Natural killer cell treated with Interleukin-12 subunit alpha and Interleukin-12 subunit beta and Interleukin-15 and Interleukin-18, amount 100 ng/mL, for 72 hours (primary cell): ENCODE measurements at places on chromosomes 5 and 9.

DNA sequence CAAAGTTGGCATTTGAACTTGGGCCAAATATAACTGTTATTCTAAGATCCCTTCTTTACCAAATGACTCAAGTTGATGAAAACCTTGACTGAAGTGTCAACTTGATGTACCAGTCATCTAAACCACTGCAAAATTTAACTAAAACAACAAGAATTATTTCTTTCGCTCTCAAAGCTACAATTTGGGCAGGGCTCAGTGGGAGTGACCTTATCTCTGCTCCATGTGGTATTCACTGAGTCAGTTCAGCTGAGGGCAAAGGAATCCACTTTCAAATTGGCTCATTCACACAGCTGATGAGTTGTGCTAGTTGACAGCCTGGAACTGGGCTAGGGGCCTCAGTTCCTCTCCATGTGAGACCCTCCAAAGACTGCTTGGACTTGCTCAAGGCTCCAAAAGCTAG, 166.3 kb downstream of the RORB start:
- no peak for DNase-seq

DNA sequence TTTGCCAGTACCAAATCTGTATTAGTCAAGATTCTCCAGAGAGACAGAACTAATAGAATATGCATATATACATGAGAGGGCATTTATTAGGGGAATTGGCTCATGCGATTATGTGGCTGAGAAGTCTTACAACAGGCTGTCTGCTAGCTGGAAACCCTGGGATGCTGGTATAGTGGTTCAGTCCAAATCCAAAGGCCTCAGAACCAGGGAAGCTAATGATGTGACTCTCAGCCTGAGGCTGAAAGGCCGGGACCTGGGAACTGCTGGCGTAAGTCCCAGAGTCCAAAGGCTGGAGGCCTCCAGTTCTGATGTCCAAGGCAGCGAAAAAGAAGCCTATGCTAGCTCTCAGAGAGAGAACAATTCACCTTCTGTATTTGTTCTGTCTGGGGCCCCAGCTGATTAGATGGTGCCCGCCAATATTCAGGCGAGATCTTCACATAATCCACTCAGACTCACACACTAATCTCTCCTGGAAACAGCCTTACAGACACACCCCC, 84.1 kb downstream of the KIAA1958 start:
- no peak for DNase-seq

DNA sequence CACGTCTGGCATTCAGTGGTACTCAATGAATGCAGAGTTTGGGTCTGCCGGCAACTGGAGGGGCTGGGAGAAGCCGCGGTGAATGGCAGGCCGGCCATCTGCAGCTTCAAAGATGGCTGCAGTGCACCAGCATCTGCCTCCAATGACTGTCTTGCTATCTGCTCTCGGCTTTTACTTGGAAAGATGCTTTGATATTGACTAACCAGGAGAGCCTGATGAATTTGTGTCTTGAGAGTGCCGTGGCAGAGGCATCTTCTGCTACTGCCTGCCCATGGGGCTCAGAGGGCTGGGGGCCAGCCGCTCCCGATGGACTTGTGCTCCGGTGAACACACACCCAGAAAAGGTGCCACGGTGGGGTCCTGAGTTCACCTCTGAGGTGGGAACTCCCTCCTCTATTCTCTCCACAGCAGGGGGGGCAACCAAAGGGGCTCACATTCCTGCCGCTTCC, 164.5 kb downstream of the COL23A1 start:
- DNase-seq = no peak

DNA sequence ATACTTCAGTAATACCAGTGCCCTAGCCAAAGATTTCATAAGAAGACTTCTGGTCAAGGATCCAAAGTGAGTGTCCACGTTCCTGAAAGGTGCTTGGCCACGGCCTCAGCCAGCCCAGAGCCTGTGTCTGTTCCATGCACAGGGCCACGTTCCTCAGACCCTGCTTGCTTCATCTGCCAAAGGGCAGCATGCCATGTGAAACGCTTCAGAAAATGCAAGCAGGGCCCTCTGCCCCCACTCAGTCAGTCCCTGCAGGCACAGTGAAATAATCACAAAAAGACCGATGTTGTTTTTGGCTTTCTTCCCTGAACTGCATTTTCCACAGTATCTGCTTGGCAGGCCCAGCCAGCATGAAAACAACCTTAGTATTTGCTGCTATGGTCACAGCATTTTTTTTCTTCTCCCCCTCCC, 85.5 kb upstream of the CTSL start:
- no peak for DNase-seq

GRCh38 chr9:107018861-107019545, 156.0 kb downstream of the ZNF462 start:
- DNase-seq = no peak

DNA sequence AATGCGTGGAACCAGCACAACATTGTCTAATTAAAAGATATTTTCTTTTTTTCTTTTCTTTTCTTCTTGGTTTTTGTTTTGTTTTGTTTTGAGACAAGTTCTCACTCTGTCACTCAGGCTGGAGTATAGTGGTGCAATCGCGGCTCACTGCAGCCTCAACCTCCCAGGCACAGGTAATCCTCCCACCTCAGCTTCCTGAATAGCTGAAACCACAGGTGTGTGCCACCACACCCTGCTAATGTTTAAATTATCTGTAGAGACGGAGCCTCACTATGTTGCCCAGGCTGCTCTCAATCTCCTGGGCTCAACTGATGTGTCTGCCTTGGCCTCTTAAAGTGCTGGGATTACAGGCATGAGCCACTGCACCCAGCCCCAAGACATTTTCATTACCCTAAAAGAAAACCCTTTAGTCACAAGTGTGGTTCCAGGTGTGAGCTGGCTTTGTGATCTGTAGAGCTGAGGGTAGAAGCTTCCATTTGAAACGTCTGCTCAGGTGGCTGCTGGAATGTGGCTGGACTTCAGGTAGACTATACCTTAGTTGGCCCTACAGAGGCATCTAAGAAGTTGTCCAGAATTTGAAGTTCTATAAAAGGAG, 19.1 kb upstream of the NEK6 start:
- DNase-seq = peak; percentile 26

DNA sequence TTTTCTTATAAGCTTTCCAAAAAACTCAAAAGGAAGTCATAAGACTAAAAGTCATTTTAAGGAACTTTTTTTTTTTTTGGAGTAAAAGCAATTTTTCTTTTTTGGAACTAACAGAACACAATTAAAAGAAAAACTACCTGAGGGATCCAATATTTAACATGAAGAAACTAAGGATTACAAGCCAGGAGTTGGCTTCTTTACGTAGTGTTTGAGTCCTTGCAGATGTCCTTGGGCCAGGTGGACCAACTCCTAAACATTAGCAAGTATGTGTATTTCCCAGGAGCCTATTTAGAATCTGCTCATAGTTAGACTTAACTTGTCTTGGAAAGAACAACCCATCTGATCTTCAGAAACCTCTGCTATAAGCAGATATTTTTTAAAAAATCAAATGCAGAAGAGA, 154.1 kb upstream of the EFNA5 start:
- no peak for DNase-seq
